Mesothelial cell of epicardium (in vitro differentiated cells): ENCODE measurements at places on chromosomes 7 and 10. TPM values are rescaled to one million over a fixed set of nuclear protein-coding genes. Genes with fewer than 3 reads are reported as not detected.

DNA sequence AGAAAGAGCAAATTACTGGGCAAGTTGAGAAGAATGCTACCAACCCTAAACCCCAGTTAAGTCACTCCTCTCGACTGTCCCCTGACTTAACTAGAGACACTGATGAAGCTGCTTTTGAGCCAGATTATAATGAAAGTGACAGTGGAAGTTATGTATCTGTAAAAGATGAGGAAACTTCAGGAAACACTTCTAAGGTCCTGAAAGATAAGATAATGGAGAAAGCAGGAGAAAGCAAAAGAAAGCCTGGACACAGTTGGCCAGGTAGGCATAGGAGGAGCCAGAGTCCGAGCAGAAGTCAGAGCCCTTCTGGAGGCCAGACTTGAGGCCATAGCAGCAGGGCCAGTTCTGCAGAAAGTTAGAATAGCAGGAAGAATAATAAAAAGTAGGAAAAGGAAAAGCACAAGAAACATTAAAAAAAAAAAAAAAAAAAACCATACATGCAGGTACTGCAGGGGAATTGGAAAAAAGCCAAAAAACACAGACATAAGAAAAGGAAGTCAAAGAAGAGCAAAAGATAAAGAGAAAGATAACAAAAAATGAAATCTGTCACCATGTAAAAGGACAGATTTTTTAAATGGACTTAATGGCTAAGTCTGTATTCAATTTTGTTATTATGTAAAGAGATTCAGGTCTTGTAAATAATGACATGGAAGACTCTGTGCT is 101.0 kb upstream of the KCNMA1 start:
- H3K36me3 ChIP-seq: peaks cover 24% of the 10 kb centered on the region
- H3K27me3 ChIP-seq: no peaks in the 10 kb centered on the region
- H3K27ac ChIP-seq: no peak overlapping the region
- peaks cover 2% of the 10 kb centered on the region for H3K4me1 ChIP-seq
- H3K4me3 ChIP-seq: no peak overlapping the region

LRRC4 gene
- total RNA-seq: 2.3 to 3.2 TPM (median 2.9 TPM) in 3 replicates

GPR15LG gene
- total RNA-seq: not detected in 3 replicates

FAM13C gene
- 6.7 to 7.3 TPM (median 6.8 TPM) in 3 replicates for total RNA-seq

- no peaks in the 10 kb centered on the region for H3K27me3 ChIP-seq
- no peak for DNase-seq
- H3K4me3 ChIP-seq: no peak overlapping the region
- H3K36me3 ChIP-seq: no peaks in the 10 kb centered on the region
- H3K4me1 ChIP-seq: peaks cover 21% of the 10 kb centered on the region
- no peak overlapping the region for H3K27ac ChIP-seq
These were observed 358.2 kb downstream of the FGFR2 start for GRCh38 chr10:121240011-121240410.

GPR22 gene
- not detected in 3 replicates for total RNA-seq

STK17A gene
- total RNA-seq: 7.8 to 9.5 TPM (median 9.3 TPM) in 3 replicates

DNA sequence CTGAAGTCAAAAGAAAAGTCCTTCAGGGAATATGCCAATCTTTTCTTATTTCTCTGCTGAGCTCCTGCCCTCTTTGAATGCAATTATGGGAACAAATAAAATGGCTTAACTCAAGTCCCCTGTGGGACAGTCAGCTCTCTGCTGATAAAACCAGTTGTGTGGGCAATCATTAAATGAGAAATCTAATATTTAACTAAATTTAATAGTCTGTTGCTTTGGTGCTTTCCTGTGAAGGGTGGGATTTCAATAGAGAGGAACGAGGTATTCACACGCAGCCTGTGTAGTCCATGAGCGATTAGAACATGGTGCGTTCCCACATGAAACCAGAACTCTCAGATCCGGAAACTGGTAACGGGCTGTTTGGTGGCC is 138.4 kb downstream of the PAXIP1 start:
- H3K36me3 ChIP-seq: no peaks in the 10 kb centered on the region
- H3K4me3 ChIP-seq: no peak overlapping the region
- no peak for DNase-seq
- H3K27ac ChIP-seq: no peak overlapping the region
- H3K4me1 ChIP-seq: no peaks in the 10 kb centered on the region

SLC26A4 gene
- 0.14 to 0.16 TPM in 2 of 3 replicates, not detected in the other for total RNA-seq

DNA sequence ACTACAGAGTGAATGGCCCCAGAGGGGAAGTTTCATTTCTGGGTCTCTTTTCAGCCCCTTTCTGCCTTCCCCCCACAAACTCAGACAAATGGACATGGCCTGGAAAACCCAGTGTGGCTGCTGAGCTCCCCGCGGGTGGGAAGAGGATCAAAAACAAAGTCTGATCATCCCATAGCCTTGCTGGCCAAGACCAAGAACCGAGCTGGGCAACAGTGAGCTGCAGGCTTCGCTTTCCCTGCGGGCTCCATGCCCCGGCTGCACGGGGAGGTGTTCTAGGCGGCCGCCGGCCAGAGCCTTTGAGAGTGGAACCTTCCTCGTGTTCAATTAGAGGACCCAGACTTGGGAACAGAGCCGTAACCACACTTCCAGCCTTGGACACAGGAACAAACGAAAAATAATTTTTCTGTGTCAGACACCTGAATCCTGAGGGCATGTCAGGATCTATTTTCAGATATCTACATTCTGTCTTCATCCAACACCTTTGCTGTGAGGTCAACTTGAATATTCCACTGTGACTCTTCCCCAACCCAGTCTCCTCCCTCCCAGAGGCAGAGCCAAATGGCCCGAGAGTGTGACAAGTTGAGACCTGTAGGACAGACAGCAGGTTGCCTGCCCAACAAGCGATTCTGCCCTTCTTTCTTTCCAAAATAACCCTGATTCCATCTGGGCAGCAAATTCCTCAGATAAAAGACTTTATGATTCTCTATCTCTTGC is 26.0 kb downstream of the WDR86 start:
- no peak overlapping the region for H3K4me3 ChIP-seq
- DNase-seq: no peak
- H3K27ac ChIP-seq: peak overlapping the region; percentile 67
- H3K27me3 ChIP-seq: no peaks in the 10 kb centered on the region
- peaks cover 12% of the 10 kb centered on the region for H3K4me1 ChIP-seq

- H3K27me3 ChIP-seq: no peaks in the 10 kb centered on the region
- no peaks in the 10 kb centered on the region for H3K36me3 ChIP-seq
- H3K4me3 ChIP-seq: no peak overlapping the region
These were observed 25.6 kb upstream of the GFRA1 start for GRCh38 chr10:116298586-116298985.

ZKSCAN1 gene
- total RNA-seq: 143 to 149 TPM (median 143 TPM) in 3 replicates

MCM10 gene
- 10.4 to 14.8 TPM (median 12.5 TPM) in 3 replicates for total RNA-seq

NPC1L1 gene
- total RNA-seq: 0.07 to 0.20 TPM in 2 of 3 replicates, not detected in the other

DGKB gene
- 3.1 to 3.9 TPM (median 3.5 TPM) in 3 replicates for total RNA-seq

- no peak overlapping the region for H3K4me3 ChIP-seq
- H3K36me3 ChIP-seq: no peaks in the 10 kb centered on the region
- H3K27ac ChIP-seq: no peak overlapping the region
- DNase-seq: no peak
These were observed 202.6 kb downstream of the PPP1R3A start for GRCh38 chr7:113715981-113716856.

ADK gene
- 25.0 to 26.2 TPM (median 26.2 TPM) in 3 replicates for total RNA-seq

DNA sequence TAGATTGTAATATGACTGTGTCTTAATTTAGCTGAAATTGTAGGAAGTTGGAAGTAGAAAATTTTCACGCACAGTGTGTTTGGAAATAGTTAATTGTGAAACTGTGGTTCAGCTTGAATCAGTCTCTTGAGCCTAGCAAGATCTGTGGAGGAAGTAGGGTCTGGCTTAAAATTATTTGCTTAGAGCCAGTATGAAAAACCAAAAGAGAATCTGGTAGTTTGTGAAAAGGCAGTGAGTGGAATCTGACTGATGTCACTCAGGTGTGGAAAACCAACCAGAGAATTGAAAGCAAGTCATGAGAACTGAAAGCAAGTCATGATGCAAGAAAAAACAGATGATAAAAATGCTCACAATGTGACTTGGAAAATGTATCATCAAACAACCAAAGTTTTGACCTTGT is 11.5 kb downstream of the LIPJ start:
- no peak overlapping the region for H3K4me3 ChIP-seq
- H3K27me3 ChIP-seq: peaks cover 13% of the 10 kb centered on the region
- H3K27ac ChIP-seq: no peak overlapping the region

DNA sequence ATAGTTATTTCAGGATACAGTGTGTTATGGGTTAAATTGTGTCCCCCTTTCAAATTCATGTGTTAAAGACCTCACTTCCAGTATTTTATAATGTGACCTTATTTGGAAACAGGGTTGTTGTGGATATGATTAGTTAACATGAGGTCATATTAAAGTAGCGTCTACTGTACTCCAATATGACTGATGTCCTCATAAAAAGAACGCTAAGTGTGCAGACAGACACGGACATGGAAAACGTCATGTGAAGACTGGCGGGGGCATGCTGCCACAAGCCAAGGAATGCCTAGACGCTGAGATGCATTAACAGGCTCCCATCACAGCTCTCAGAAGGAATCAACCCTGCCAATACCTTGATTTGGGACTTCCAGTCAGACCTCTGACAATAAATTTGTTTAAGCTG is 1.5 kb upstream of the WDR37 start:
- H3K36me3 ChIP-seq: peaks cover 9% of the 10 kb centered on the region
- H3K4me3 ChIP-seq: peak overlapping the region; percentile 94
- H3K27ac ChIP-seq: peak overlapping the region; percentile 89
- H3K4me1 ChIP-seq: peaks cover 62% of the 10 kb centered on the region
- no peak for DNase-seq

NACAD gene
- 9.2 to 11.4 TPM (median 10.3 TPM) in 3 replicates for total RNA-seq

CCDC172 gene
- not detected in 3 replicates for total RNA-seq

ZNF727 gene
- total RNA-seq: not detected in 3 replicates

GRCh38 chr7:85191383-85191782 is 4.5 kb upstream of the SEMA3D start:
- H3K4me1 ChIP-seq: peaks cover 61% of the 10 kb centered on the region
- peaks cover 2% of the 10 kb centered on the region for H3K36me3 ChIP-seq
- H3K27me3 ChIP-seq: no peaks in the 10 kb centered on the region

GIMAP7 gene
- total RNA-seq: not detected in 3 replicates
